Fibroblast of mammary gland (primary cell): ENCODE measurements at places on chromosomes 16 and 17.
A peak's percentile ranks its signal among the peaks of the same experiment; 100 is the strongest.

DNA sequence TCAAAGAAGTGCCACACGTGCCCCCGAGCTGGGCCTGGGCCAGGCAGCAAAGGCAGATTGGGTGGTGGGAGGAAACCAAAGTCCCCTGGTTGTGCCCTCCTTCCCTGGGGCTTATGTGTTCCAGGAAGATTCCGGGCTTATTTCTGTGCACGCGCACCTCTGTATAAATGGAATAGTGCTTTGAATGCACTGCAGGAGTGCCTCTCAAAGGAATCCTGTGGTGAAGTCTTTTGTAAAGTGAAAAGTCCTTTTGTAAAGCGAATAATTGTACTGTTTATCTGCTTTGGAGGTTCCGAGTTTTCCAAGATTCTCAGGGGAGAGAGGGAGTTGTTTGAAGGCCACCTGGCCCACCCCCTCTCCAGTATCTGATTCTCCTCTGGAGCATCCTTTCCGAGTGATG is 26.8 kb downstream of the C17orf75 start:
- DNase-seq: no peak

GRCh38 chr16:11386054-11386680 is 40.9 kb downstream of the RMI2 start:
- DNase-seq: no peak

GRCh38 chr16:18018376-18018775 is 318.2 kb downstream of the NPIPA8 start:
- no peak for DNase-seq

DNA sequence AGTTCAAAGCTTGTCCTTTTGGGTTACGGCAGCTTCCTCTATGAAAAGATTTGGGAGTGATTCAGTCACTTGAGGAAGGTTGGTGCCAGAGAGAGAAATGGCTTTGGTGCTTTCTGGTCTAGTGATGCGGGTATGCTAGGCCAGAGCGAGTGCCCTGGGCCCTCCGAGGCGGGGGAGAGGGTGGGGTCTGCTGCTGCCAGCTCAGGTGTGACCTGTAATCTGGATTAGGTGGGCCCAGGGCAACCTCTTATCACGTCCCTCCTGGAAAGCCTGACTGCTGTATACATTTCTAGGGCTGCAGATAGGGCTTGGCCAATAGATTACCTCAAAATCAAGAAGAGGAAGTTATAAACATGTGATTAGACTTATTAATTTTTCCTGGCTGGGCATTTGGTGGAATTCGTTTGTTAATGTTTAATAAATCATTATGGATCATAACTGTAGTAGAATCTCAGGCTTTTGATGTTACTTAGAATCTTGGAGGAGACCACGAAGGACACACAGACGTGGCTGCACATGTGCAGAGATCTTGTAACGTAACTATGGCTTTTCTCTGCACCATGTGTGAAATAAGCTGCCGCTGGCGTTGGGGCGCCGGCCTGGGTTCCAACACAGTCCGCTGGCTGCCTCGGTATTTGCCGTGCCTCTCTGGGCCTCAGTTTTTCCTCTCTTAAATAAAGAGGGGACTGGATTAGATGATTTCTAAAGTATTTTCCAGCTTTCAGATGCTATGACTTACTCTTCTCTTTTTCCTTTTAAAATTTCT is 1.2 kb downstream of the IRF8 start:
- DNase-seq: no peak

GRCh38 chr16:66886321-66886720 is 6.0 kb downstream of the PDP2 start:
- no peak for DNase-seq

DNA sequence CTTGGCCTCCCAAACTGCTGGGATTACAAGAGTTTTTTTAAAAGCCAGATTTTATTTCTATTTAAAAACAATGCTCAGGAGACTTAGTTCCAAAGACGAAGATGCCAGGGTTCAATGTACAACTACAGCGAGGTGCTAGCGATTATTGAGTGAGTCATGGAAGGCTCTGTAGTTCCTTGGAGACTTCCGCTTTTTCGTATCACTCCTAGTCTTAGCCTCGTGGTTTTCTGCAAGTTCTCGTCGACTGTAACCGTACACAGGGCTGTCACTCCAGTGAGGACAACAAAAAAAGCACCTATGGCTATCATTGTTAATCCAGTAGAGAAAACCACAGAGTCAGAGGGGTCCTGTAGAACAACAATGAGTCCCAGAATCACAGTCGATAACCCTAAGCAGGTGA is 22.7 kb upstream of the ZC3H7A start:
- DNase-seq: no peak

DNA sequence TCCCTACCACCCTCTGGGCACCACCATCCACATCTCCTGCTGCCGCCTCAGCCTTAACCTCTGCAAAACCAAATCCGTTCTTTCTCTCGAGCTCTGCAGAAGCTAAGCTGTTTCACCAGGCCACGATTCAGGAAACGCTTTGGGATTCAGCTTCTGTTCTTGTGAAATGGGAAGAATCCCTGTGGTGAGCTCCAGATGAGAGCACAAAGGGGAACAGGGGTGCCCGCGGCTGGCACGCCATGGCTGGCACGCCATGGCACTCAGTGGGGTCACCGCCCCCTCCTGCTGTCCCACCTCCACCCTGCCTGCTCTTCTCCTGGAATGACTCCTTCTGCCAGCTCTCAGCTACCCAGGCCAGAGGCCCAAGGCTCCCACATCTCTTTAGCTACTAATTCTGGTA is 5.7 kb downstream of the QPRT start:
- DNase-seq: no peak

GRCh38 chr16:65889533-65889966 is 476.9 kb upstream of the CDH5 start:
- DNase-seq: peak; percentile 2

- no peak for DNase-seq
Measured at GRCh38 chr16:9003322-9003721, 39.6 kb upstream of the USP7 start.

DNA sequence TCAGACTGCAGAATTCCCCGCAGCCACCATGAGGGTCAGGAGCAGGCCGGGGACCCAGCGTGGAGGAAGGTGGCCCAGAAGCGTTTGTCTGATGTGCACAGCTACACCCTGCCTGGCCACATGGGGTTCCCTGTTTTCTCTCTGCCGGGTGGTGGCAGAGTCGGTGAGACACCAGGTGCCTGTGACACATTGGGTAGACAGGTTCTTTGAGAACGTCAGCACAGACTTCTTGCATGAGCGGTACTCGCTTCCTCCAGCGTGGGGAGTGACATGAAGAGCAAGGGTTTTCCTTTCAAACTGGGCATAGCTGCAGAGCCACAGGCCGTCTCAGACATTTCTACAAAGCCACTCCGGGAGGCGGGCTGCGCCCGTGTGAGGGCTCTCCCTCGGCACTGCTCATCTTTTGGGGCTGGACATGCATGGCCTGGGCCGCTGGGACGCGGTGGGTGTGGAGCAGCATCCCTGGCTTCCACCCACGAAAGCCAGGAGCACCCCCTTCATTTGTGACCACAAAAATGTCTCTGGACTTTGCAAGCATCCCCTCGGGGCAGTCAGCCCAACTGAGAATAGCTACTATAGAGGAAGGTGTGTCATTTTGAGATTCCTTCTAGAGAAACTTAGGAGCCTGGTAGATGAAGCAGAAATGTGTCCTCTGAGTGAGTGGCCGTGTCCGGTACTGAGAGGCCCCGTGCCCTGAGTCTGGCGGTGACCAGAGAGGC is 26.0 kb downstream of the NME3 start:
- DNase-seq: peak; percentile 30

DNA sequence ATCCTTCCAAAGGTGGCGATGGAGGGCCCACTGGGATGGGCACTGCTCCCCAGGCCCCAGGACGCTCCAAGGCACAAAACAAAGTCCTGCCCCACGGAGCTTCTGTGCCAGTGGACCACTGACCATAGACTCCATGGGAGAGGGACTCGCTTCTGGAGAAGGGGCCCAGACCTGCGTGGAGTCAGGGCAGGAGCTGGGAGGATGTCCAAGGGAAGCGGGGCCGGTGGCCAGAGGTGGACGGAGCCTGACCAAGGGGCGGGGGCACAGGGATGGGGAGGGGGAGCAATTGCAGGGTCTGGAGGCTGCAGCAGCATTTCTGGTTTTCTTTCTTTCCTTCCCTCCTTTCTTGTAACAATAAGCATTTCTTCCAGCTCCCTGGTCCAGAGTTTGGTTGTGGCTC is 14.1 kb downstream of the KCNJ12 start:
- no peak for DNase-seq

- no peak for DNase-seq
Measured at GRCh38 chr16:87393680-87394055, 1.5 kb downstream of the MAP1LC3B start.

GRCh38 chr17:62652251-62653001 is 25.0 kb downstream of the MRC2 start:
- peak; percentile 70 for DNase-seq

DNA sequence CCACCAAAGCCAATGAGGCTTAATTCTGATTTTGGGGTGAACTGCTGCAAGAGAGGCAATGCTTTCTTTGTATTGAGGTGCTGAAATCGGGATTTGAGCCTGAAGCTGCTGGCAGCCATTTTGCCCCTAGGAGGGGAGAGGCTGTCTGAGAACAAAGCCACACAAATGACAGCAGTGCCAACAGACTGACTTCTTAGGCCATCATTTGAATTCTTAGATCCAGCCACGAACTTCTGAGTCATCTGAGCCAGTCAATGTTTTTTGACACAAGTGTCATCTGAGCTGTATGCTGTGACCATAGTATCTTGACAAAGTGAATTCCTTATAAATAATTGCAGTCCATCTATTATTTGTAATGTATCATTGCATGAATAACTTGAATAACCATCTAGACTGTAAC is 29.0 kb downstream of the HYDIN start:
- DNase-seq: no peak

GRCh38 chr16:56357241-56357764 is 68.0 kb downstream of the AMFR start:
- peak; percentile 42 for DNase-seq

GRCh38 chr16:73737637-73738036 is 559.0 kb upstream of the PSMD7 start:
- DNase-seq: no peak

GRCh38 chr17:72599891-72600290 is 479.1 kb downstream of the SOX9 start:
- DNase-seq: no peak

DNA sequence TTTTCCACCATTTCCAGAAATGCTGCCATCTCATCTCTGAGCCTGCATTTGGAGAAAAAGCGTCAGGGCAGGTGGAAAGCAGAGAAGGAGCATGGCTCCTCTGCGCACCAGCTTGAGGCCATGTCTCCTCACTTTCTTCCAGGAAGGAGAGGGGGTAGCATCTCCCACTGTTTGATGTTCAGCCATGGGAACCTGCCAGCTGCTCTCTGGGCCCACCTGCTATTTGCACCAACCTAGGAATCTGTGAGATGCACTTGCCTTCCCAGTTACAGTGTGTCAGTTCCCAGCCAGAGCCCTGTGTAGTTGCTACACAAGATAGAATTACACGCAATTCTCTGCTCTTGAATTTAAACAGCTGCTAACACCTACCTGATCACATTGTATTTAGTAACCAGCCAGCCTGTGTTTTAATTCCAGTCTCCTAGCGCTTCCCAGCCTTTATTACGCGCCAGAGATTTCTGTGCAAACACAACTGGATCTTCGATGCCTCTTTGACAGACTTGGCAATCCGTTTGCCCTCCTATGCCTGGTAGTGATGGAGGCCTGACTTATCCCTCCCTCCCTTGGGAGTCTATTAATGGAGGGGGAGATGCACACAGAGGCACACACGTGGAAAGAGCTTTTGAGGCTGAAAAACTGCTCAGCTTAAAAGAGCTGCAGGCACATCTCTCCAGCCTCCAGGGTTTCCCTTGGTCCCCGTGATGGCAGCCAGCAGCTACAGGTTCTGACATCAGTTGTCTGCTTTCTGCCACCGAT is 98.1 kb upstream of the SEC14L1 start:
- no peak for DNase-seq

GRCh38 chr17:27669136-27669535 is 38.1 kb downstream of the LGALS9 start:
- no peak for DNase-seq

DNA sequence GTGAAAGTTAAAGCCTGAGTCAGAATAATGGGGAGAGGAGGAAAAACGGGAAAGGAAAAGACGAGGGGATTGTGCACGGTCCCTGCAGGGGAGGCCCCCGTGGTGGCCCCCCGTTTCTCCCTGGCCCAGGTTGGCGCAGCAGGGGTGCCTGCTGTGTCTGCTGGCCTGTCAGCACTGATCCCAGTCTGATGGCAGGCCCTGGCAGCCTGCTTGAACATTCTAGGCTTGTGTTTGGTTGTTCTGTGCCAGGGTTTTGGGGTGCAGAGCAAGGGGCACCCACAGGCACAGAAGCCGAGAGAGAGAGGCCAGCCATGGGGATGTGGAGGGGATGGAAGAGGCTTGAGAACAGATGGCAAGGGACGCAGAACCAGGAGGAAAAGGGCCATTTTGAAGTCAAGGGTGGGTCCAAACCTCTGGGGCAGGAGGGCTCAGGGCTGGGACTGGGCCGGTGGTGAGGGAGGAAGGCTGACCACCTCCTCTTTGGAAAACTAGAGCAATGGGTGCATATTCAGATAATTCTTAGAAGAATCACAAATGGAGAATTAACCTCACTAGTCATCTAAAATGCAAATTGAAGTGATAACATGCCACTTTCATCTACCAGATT is 35.9 kb downstream of the TBX4 start:
- DNase-seq: no peak

DNA sequence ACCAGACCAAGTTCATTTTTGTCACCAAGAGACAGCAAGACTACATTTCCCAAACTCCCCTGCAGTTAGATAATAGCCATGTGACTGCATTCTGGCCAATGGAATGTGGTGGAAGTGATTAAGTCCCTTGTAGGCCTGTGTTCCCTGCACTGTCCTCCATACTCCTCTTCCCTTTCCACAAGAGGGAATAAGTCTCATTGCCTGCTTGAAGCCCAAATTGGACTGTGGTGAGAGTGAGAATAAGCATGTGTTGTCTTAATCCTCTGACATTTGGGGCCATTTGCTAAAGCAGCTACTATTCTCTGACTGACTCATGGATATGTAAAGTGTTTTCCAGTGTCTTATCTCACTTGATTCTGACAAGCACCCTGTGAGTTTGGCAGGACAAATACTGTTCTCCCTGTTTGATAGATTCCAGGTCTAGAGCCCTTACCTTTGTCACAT is 20.7 kb downstream of the PIK3R6 start:
- DNase-seq: peak; percentile 65

GRCh38 chr17:48299760-48300159 is 130.3 kb downstream of the SKAP1 start:
- no peak for DNase-seq
